GM23248 (cell line): ENCODE measurements at places on chromosomes 16 and 17. TPM values are rescaled to one million over a fixed set of nuclear protein-coding genes. Genes with fewer than 3 reads are reported as not detected.
A peak's percentile ranks its signal among the peaks of the same experiment; 100 is the strongest.

MARF1 gene
- 12.8 and 20.1 TPM in 2 replicates for total RNA-seq

SLC52A1 gene
- total RNA-seq = 0.22 TPM in 1 of 2 replicates, not detected in the other

RTN4RL1 gene
- total RNA-seq = 0.22 TPM in 1 of 2 replicates, not detected in the other

DNA sequence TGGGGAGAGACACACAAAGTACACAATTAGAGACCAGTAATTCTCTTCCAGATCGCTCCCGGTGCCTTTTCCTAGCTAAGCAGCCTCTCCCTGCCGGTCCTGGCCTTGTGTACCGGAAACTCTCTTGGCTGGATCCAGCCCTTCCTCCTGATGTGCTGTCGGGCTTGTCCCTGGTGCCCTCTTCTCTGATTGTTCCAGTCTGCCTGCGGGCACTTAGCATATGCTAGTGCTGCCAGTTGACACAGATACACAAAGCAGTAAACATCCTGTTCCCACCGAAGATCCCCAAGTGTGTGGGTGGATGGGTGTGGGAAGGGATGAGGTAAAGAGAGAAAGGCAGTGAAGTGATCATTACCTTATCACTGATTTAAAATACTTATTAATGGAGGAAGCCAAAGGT is 9.7 kb downstream of the HS3ST3B1 start:
- peak; percentile 60 for DNase-seq

GRCh38 chr16:72926177-72927070 is 121.5 kb downstream of the ZFHX3 start:
- DNase-seq = no peak

DNA sequence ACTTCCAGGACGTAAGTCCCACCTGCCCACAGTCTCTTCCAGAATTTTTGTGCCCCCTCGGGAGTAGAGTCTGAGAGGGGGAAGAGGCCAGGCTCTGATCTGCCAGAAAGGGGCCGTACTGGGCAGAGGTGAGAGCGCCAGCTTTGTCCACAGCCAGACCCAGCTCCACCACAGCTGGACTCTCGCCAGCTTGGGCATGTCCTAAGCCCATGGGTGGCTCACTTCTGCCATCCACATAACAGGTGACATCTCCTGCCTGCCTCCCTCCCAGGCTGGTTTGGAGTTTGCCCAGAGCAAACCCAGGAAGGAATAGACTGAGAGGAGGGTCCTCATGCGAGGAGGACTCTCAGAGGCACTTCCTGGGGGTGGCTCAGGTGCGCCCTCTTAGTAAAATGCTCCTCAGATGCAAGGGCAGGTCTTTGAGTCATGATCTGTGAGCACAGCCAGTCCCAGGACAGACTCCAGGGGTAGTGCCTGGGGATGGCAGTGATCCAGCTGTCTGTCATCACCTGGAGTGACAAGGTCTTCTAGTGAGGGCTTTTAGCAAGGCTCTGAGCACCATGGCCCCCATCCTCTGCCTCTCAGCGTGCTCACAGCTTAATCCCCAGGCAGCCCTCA is 89.2 kb downstream of the AMFR start:
- no peak for DNase-seq

GRCh38 chr16:10992797-10993196 is 48.4 kb downstream of the CLEC16A start:
- DNase-seq = peak; percentile 92

GRCh38 chr16:81521141-81521626 is 76.6 kb downstream of the CMIP start:
- DNase-seq = no peak

DNA sequence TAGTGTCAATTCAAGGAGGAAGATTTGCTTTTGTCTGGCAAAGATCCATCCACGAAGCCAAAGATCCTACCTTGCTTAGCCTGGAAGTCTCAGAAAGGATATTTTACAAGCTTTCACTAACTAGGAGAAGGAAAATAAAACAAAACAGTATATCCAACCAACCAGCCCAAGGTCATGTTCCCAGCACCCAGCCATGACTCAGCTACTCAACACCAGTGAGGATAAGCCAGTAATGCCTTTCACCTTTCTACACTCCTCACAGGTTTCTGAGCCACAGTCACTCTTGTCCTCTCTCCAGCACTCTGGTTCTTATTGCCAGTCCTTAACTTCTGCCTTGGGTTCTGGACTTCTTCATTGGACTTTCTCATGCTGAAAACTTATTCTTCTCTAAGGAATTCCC is 116.2 kb downstream of the CDH11 start:
- no peak for DNase-seq

DNA sequence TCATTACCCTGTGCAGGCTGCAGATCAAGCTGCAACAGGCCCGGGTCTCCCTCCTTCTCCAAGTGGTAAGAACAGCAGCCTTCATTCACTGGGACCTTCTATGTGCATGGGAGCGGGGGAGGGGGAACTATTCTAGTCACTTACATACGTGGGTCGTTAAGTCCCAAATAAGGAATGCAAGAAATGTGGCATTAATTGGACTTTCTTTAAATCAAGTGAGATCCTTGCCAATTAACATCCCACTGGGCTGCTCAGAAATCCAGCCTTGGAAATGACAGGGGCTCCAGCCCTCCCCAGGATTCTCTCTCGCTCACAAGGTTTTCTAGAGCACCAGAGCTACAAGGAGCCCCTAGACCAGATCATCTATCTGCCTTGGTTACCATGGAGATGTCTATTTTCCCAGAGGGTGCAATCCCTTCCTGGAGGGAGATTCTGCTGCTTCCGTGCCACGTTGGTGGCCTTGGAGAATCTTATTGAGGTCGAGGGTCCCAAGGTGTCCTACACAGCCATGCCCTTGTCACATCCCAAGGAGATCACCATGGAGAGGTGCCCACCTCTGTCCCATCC is 5.2 kb upstream of the EIF1 start:
- DNase-seq = no peak

DNA sequence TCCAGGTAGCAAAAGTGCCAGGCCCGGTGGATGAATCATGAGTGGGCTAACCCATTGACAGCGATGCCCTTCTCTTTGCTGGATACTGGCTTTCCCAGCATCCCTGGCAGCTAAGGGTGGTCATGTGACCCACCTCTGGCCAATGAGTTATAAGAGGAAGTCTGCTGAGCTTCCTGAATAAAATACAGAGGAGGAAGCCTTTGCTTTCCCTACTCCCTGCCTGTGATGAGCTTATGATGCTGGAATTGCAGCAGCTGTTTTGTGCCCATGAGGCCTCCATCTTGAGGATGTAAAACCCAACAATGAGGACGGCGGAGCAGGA is 15.0 kb upstream of the ATP2A3 start:
- DNase-seq = no peak

GRCh38 chr17:36741019-36741902 is 139.9 kb downstream of the MRM1 start:
- no peak for DNase-seq

DNA sequence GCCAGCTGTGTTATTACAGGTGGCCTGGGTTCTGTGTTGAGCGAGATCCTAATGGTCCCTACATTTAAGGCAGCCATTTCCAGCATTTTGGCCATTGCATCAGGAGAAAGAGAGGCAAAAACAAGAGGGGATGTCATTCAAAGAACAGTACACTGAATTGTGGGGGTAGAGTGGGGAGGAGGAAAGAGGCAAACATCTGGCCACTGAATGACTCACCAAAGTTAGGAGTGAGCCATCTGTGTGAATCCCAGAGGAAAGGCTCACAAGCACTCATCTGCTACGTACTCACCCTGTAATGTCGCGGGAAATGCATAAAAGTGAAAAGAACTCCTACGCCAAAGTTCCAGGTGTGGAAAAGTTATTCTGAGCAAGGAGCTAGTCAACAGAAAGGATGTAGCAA is 16.7 kb downstream of the KRABD2 start:
- DNase-seq = peak; percentile 95
